ENCODE measurements at places on chromosomes 4 and X.

DNA sequence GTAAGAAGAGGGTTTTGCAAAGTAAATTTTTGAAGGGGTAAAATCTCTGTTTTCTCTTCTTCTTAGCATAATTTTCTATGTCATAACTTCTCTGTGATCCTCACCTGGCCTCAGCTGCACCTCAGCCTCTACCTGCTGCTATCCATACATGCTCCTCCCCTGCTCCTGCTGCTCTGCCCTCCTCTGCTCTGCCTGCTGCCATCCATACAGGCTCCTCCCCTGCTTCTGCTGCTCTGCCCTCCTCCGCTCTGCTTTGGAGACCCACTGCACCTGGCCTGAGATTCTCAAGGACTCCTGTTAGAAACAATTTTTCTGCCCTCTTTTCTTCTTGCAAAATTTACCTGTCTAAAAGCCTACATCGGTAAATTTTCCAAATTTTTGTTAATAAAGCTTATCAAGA lies 388.6 kb upstream of the PITX2 start:
- no peak for DNase-seq

DNA sequence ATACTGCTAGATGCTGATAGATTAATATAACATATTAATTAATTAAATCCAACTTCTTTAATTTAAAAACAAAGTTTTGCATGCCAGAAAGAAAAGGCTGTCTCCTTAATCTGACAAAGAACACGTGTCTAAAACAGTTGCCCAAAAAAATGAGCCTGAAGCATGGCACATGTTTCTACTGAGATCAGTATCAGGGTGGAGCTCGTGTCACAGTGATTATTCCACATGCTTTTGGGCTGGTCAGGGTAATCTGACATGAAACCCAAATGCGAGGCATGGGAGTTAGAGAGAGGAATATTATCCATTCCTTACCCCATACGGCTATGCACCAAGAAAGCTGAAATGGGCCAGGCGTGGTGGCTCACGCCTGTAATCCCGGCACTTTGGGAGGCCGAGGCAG lies 79.4 kb upstream of the ADRA2C start:
- no peak for DNase-seq

DNA sequence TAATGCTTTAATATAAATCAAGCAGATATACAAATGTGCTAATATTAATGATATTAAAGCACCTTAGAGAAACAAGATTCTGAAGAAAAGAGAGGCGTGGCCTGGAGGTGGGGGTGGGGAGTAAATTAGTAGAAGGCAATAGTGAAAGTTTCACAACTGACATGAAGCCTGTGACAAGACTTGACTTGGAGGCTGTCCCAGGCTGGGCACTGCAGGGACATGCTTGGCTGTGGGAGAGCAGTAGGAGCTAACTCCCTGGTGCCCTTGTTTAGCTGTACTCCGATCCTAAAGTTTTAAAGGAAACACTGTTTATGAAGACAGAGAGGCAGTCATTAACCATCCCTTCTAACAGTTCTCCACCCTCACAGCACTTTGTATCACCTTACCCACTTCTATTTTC lies 239.0 kb upstream of the MAB21L2 start:
- no peak for DNase-seq

- DNase-seq, result no peak
Observed at GRCh38 chr4:186699881-186700397, 23.7 kb downstream of the FAT1 start.

DNA sequence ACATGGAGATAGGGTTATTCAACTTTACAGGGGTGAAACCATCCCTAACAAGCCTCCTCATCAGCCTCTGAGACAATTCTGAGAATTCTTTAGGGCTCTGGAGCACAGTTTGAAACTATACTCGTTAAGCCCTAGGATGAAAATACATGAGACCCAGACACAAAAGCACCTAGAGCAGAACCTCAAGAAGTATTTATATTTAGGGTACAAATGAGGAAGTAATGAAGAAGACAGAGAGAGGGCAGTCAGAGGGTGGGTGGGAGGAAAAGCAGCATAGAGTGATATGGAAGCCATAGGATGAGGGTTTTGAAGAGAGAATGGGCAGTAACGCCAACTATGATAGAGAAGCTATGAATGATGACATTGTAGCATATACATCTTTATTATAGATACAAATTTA lies 250.3 kb downstream of the DCLK2 start:
- DNase-seq, result no peak

DNA sequence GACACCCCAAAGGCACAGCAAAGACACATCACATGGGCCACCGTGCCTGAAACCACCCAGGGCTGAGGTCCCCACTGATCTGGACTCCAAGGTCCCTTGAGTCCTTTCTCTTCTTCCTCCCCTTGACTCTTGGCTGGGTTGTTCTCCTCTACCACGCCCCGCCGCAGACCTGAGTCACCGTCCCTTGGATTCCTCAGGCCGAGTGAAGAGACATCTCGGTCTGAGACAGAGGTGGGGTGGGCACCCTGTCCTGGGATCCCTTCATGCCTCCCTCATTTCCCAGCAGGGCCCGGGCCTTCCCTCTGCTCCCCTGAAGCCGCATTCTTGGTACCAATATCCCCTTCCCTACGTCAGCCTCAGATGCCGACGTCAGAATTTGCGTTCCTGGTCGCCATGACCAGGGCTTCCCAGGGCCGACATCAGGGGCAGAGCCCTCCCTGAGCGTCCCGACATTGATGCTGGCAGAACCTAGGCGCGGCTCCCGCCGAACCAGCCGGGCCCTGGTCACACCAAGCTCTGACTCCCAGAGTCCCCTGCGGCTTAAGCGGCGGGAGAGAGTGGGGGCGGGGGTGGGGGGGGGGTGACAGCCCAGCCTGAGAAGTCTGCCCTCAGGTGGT lies 498 bp downstream of the MAGEA10 start:
- DNase-seq, result no peak

GRCh38 chr4:128676095-128676494 lies 133.4 kb upstream of the JADE1 start:
- no peak for DNase-seq

DNA sequence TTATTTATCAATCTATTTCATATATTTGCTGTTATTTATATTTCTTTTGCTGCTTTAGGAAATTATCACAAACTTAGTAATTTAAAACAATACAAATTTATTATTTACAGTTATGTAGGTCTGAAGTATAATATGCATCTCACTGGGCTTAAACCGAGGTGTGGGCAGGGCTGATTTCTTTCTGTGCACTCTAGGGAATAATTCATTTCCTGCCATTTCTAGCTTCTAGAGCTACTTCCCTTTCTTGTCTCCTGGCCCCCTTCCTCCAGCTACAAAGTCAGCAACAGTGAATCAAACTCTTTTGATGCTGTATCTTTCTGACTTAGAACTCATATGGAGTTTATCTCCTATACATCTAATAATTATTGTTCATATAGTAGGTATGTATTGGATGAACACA lies 303.5 kb upstream of the ARSJ start:
- DNase-seq, result no peak

GRCh38 chr4:17785858-17786257 lies 4.4 kb upstream of the FAM184B start:
- no peak for DNase-seq

- no peak for DNase-seq
Observed at GRCh38 chr4:41551536-41551935, 13.6 kb downstream of the LIMCH1 start.

DNA sequence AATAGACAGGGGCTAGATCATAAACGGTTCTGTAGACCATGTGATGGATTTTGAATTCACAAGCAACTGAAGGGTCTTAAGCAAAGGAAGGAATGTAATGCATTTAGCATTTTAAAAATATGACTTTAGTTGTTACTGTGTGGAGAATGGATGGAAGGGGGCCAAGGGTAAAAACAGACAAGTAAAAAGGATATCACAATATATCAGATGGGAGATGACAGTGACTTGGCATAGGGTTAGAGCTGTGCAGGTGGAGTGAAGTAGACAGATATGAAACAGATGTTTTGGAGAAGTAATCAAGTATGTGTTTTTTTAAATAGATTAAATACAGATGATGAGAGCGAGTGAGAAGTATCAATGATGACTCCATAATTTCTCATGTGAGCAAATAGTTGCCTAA lies 1116.0 kb upstream of the TENM3 start:
- no peak for DNase-seq

DNA sequence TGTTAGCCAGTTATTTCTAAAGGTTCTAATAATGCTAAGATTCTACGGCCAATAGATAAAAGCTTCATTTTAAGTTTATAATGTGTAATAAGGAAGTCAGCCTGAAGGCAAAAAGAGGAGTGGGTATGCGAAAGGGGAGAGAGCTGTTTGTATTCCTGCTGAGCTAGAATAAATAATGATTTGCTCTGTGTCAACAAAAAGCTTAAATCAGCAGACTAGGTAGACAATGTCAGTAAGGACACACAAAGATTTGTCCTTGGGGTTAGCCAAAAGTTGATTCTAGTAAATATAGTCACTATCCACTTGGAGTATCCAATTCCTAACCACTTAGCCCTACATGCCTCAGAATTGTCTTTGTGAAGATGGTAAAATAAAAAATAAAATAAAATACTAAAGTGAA lies 90.3 kb upstream of the GRIA3 start:
- DNase-seq, result peak; percentile 19

DNA sequence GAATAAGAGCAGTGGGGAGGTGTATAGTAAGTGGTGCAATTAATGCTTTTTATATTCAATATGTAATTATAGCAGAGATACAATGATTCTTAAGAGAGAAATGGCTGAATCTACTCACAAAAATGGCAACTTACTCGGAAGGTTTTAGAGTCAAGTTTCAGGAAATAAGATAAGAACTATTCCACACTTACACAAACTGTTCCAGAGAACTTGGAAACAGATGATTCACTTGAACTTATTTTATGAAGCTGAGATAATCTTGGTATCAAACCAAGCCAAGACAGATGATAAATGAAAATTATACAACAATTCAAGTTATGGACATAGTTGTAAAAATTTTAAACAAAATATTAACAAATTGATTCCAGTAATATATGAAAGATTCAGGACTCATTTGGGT lies 311.3 kb upstream of the HS3ST1 start:
- no peak for DNase-seq

DNA sequence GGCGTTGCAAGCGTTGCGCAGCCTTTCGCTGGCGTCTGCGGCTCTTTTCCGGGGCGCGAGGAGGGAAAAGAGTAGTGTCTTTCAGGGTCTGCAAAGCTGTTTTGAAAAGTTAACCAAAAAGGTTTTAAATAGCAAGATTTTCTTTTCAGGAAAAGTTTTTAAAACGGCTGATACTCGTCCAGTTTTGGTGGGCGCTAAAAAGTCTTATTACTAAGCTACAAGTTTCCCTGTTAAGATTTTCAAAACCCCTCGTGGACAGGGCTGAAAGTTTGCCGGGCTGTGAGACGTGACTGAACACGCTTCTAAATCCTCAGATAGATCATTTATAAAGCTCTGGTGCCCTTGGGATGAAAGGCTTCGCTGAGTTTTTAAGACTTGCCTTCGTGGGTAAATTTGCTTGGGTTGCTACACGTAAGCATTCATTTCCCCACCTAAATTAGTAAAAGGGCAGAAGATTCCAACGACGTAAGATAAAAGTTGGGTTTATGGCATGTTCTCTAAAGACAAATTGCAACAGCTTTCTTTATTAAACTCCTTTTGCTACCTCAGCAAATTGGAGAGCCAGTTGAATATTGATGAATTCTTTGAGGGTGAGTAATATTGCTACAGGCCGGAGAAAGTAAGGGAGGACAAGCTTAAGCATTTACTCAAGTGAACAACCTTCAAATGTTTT lies 91.5 kb downstream of the HPRT1 start:
- DNase-seq, result no peak

DNA sequence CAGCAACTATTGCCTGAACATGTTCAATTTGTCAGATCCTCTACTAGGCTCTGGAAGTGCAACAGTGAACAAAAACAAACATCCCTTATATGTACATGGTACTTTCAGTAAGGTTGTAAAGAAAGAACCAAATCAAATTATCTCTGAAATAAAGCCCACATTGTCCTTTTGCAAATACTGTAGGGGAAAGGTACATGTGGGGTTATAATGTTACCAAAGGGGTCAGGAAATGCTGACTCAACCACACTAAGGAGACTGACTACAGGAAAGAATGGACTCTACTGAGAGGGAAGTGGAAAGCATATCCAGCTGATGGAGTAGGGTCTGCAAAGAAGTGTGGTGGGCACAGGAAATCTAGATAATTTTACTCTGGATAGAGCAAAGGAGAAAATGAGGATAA lies 61.5 kb downstream of the PCDH18 start:
- DNase-seq, result no peak

DNA sequence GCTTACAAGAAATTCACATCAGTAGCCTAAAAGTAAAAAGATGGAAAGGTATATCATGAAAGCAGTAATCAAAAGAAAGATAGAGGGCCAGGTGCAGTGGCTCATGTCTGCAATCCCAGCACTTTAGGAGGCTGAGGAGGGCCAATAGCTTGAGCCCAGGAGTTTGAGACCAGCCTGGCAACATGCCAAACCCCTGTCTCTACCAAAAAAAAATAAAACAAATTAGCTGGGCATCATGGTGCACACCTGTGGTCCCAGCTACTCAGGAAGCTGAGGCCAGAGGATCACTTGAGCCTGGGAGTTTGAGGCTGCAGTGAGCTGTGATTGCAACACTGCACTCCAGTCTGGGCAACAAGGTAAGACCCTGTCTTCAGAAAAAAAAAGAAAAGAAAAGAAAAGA lies 55.5 kb downstream of the GSPT2 start:
- DNase-seq, result peak; percentile 0

- DNase-seq, result no peak
Observed at GRCh38 chr4:78561677-78562076, 10.1 kb downstream of the ANXA3 start.

DNA sequence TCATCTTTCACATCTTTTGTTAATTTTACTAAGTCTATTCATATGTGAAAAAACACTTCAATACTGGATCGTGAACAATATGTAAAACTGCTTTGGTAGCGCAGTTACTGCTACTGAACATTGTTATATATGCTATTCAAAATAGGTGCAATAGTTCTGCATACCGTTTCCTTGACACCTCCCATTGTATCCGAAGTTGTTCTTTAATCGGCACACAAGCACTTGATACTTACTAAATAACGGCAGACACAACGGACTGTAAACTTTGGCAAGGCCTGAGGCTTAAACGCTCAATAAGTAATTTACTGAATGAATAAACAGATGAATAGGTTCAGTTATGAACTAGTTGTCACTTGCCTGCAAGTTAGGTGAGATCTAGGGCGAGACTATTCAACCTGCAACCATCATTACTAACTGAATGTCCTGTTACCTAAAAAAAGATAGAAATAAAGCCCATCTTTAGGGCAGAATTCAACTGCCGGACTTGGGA lies 620 bp downstream of the ANAPC10 start:
- DNase-seq, result no peak

DNA sequence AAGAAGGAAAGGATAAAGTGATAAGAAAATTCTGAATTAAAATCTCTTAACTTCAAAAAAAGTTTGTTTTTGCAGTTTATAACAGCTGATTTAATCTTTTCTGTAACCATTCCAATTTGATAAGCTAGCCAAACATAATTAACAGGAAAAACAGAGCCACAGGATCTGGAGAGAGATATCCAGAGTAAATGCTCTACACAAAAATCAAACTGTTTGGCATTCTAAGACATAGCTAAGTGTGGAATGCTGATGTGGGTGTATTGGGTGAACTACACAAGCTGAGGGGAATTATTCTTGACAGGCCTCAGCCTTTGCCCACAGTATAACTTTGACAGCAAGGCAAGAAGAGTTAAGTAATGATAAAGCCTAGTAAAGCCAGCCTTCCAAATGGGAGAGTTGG lies 184.8 kb downstream of the GABRG1 start:
- DNase-seq, result no peak

GRCh38 chr4:84677093-84677492 lies 94.2 kb downstream of the CDS1 start:
- no peak for DNase-seq

GRCh38 chrX:809081-809480 lies 178.5 kb downstream of the SHOX start:
- no peak for DNase-seq
